ENCODE measurements at places on chromosomes 1 and 21. TPM values are rescaled to one million over a fixed set of nuclear protein-coding genes. Genes with fewer than 3 reads are reported as not detected.

The RAB42 gene
- 0.17 TPM for total RNA-seq

The FBXO2 gene
- 1.9 TPM for total RNA-seq

The TFF3 gene
- not detected for total RNA-seq

The ARHGEF10L gene
- total RNA-seq: not detected

The PLA2G2C gene
- total RNA-seq: 3.3 TPM

The MRPL24 gene
- 45.9 TPM for total RNA-seq

The FAM72A gene
- total RNA-seq: 46.0 TPM

The C2CD4D gene
- total RNA-seq: 4.4 TPM

The C1orf185 gene
- total RNA-seq: not detected

The PERM1 gene
- total RNA-seq: not detected

The TMEM54 gene
- total RNA-seq: 2.0 TPM

The TSACC gene
- 0.94 TPM for total RNA-seq

The PEX10 gene
- total RNA-seq: 11.4 TPM

The SLAMF9 gene
- not detected for total RNA-seq

The ATP6V1G3 gene
- not detected for total RNA-seq

DNA sequence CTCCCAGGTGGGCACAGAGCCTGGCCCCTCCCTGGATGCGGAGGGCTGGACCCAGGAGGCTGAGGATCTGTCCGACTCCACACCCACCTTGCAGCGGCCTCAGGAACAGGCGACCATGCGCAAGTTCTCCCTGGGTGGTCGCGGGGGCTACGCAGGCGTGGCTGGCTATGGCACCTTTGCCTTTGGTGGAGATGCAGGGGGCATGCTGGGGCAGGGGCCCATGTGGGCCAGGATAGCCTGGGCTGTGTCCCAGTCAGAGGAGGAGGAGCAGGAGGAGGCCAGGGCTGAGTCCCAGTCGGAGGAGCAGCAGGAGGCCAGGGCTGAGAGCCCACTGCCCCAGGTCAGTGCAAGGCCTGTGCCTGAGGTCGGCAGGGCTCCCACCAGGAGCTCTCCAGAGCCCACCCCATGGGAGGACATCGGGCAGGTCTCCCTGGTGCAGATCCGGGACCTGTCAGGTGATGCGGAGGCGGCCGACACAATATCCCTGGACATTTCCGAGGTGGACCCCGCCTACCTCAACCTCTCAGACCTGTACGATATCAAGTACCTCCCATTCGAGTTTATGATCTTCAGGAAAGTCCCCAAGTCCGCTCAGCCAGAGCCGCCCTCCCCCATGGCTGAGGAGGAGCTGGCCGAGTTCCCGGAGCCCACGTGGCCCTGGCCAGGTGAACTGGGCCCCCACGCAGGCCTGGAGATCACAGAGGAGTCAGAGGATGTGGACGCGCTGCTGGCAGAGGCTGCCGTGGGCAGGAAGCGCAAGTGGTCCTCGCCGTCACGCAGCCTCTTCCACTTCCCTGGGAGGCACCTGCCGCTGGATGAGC lies 34.2 kb downstream of the TRIM11 start:
- H3K27ac ChIP-seq: no peak overlapping the region
- H3K4me1 ChIP-seq: no peaks in the 10 kb centered on the region
- H3K36me3 ChIP-seq: no peaks in the 10 kb centered on the region
- H3K4me3 ChIP-seq: no peak overlapping the region
- DNase-seq: no peak
- H3K27me3 ChIP-seq: no peaks in the 10 kb centered on the region

GRCh38 chr1:205523891-205524793 lies 19.7 kb downstream of the CDK18 start:
- no peak overlapping the region for H3K4me3 ChIP-seq
- no peaks in the 10 kb centered on the region for H3K4me1 ChIP-seq
- H3K27me3 ChIP-seq: no peaks in the 10 kb centered on the region

DNA sequence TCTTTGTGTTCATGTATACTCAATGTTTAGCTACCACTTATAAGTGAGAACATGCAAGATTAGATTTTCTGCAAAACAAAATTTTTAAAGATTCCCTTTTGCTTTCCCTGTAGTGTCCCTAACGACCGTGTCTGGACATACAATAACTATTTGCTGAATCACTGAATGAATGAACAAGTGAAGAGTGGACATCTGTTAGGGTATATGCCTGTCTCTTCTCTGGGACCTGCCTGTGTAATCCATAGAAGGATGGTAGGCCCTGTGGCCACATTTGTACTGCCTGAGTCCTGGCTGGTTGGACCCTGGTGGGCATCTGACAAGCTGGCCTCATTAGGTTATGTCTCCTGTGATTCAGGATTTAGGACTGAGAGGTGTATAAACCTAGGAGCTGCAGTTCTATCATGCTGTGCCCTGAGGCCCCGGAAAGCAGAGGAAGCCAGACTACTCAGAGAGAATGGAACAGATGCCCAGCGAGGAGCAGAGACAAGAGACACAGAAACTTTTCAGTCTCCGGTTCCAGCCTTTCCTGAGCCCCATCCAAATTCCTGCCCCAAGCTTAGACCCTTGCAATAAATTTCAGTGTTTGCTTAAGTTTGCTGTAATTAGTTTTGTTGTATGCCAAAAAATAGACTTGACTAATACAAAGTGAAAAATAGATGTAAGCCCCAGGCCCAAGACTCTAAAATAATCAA lies 7.5 kb upstream of the NCF2 start:
- DNase-seq: no peak
- peak overlapping the region; percentile 11 for H3K27ac ChIP-seq
- peaks cover 5% of the 10 kb centered on the region for H3K27me3 ChIP-seq

- peaks cover 8% of the 10 kb centered on the region for H3K4me1 ChIP-seq
- H3K27ac ChIP-seq: no peak overlapping the region
- no peak for DNase-seq
- H3K36me3 ChIP-seq: no peaks in the 10 kb centered on the region
- no peak overlapping the region for H3K4me3 ChIP-seq
- H3K27me3 ChIP-seq: peaks cover 5% of the 10 kb centered on the region
Observed at GRCh38 chr1:36486439-36487335, 4.0 kb upstream of the CSF3R start.

DNA sequence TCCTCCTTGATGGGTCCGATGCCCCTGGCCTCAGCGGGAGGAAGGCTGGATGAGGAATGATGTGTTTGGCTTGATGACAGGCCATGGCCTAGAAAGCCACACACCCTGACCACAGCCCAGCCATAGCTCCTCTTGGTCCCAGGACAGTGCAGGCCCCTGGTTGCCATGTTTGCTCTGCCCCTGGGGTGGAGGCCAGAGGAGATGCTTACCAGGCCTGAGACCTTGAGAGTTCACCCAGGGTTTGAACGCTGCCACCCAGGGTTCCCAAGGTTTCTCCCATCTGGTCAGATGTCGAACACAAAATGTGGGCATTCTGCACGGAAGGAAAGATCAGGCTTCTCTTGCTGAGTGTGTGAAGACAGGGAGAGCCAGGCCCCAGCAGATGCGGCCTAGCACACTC lies 2.6 kb downstream of the C1orf226 start:
- no peak for DNase-seq
- no peaks in the 10 kb centered on the region for H3K4me1 ChIP-seq
- no peak overlapping the region for H3K4me3 ChIP-seq
- H3K27me3 ChIP-seq: peaks cover 3% of the 10 kb centered on the region
- H3K27ac ChIP-seq: no peak overlapping the region

DNA sequence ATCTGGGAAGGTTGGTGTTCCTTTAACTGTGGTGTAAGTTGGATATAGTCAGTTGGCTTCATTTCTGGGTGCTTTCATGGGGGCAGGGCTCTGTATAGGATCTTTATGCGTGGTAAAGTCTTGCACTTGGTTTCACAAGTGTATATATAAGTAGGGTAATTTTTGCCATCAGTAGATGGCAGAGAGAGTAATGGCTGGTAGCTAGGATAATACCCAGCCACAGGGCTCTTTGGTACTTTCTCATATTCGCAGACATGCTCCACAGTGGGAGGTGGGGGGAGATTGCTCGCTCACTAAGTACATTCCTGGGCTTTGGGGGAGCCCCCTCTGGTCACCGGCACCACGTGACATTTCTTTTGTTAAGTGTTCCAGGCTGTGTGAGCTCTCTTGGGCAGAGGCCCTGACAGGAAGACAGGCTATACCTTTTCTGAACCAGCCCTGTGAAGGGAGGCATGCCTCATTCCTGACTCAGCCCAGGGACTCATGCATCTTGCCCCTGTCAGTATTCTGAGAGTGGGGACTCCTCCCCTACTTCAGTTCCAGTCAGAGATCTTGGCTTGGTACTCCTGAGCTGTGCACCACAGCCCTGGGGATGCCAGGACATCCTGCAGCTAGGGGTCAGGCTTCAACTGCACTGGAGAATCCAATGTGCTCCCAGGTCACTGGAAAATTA lies 37.6 kb downstream of the FCRL2 start:
- no peaks in the 10 kb centered on the region for H3K36me3 ChIP-seq
- H3K27me3 ChIP-seq: no peaks in the 10 kb centered on the region
- no peak for DNase-seq
- no peak overlapping the region for H3K27ac ChIP-seq
- no peak overlapping the region for H3K4me3 ChIP-seq
- H3K4me1 ChIP-seq: no peaks in the 10 kb centered on the region

DNA sequence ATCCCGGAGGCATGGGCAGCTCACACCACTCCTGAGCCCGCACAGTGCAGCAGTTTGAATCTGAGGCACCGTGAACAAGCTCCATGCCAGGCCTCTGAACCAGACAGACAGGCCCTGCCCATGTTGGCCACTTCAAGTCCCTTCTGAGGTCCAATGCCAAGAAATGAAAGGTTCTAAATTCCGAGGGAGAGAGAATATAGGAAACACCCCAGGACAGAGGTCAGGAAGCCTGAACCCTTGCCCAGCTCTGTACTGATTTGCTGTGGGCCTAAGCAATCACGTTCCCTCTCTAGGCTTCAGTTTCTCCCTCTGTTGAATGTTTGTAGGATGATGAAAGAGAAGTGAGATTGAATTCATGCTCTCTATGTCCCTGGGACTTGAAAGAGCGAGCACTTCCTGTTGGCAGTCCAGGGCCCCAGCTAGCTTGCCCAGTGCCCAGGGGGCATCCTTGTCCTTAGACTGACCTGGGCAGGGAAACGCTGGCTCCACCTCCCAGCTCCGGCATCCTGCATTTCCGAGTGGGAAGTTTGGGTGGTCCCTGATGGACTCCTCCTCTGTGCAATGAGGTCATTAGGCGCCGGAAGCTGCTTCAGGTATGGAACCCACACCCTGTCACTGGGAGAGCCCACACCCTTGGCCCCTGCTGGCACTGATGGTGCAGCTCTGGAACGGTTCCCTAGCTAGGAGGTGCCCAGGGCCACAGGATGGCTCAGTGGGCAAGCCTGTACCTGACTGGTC lies 242.4 kb upstream of the TMEM51 start:
- no peaks in the 10 kb centered on the region for H3K4me1 ChIP-seq
- no peaks in the 10 kb centered on the region for H3K36me3 ChIP-seq
- no peak for DNase-seq
- H3K27me3 ChIP-seq: no peaks in the 10 kb centered on the region
- no peak overlapping the region for H3K4me3 ChIP-seq

DNA sequence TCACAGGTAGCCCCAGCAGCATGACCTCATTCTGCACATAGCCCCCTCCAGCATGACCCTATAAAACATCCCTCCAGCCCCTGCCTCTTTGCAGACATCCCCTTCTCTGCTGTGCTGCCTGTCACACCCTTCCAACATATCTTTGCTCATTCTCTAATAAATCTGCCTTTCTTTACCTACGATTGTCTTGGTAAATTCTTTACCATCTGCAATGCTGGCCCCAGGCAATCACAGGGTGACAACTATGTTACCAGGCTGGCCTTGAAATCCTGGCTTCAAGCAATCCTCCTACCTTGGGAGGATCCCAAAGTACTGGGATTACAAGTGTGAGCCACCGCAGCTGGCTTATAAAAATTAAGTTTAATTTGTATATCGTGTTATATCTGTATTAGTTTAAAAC lies 134.5 kb downstream of the VAV3 start:
- H3K36me3 ChIP-seq: no peaks in the 10 kb centered on the region
- no peaks in the 10 kb centered on the region for H3K27me3 ChIP-seq
- H3K4me3 ChIP-seq: no peak overlapping the region
- no peak overlapping the region for H3K27ac ChIP-seq
- DNase-seq: no peak
- H3K4me1 ChIP-seq: peaks cover 24% of the 10 kb centered on the region

DNA sequence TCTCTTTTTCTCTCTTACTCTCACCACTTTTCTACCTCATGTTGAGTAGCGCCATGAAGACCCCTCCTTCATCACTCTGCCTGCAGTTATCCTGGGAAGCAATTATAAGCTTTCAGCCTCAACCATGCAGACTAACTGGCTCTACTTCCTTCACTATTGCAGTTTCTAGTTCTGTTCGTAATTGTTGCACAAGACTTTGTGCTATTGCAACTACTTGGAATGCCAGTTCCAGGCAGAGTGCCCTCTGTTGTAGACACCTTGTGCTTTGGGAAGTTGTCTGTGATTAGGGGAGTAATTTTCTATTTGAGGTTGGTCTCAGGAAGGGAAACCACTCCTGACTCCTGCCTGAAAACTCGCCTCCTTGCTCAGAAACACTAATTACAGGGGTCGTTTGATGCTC lies 19.4 kb downstream of the PGM1 start:
- no peak overlapping the region for H3K27ac ChIP-seq
- H3K36me3 ChIP-seq: no peaks in the 10 kb centered on the region
- DNase-seq: no peak
- H3K4me1 ChIP-seq: peaks cover 6% of the 10 kb centered on the region

DNA sequence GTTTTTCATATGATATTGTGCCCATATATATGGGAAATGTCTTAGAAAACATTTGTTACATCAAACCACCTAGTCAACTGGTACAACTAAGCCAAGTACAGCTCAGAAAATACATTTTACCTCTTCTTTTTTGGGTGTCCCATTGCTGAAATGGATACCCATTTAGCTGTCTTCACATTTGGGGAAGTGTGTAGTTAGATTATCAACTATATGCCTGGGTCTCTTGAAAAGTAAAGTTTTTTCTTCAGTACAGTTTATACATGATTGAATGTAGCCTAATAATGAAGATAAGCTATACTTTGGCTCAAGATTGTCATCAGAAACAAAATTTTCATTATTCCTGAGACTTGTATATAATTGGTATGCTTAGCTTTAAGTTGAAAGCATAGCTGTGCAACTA lies 2.0 kb downstream of the AGO3 start:
- H3K27me3 ChIP-seq: no peaks in the 10 kb centered on the region
- H3K36me3 ChIP-seq: no peaks in the 10 kb centered on the region
- peak overlapping the region; percentile 84 for H3K27ac ChIP-seq
- DNase-seq: no peak
- H3K4me1 ChIP-seq: peaks cover 41% of the 10 kb centered on the region

- H3K27ac ChIP-seq: no peak overlapping the region
- no peaks in the 10 kb centered on the region for H3K36me3 ChIP-seq
- H3K27me3 ChIP-seq: no peaks in the 10 kb centered on the region
- H3K4me1 ChIP-seq: no peaks in the 10 kb centered on the region
- no peak for DNase-seq
- H3K4me3 ChIP-seq: no peak overlapping the region
Observed at GRCh38 chr1:177122461-177123251, 41.9 kb downstream of the ASTN1 start.

DNA sequence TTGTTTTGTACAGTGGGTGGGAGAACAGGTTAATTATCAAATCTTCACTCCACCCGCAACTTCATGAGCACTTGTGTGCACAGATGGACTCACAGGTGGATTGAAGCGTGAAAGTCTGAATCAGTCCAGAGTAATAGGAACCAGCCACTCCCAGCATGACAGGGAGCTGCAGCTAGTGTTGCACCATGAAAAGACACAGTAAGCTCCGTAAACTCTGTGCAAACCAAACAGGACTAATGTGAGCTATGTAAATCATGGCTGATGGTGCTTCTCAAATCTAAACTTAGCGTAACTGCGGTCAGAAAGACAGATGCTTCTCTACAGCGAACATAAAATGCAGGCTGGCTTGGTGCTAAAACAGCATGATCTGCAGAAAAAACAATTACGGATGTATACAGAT lies 114.4 kb downstream of the CENPF start:
- no peak overlapping the region for H3K4me3 ChIP-seq
- peaks cover 7% of the 10 kb centered on the region for H3K27me3 ChIP-seq
- H3K27ac ChIP-seq: no peak overlapping the region
- DNase-seq: no peak

All from activated T-cell treated with anti-CD3 and anti-CD28 coated beads, Interleukin-2, amount 50 U/mL, for 72 hours (primary cell).